ENCODE measurements at places on chromosomes 2 and 18.

DNA sequence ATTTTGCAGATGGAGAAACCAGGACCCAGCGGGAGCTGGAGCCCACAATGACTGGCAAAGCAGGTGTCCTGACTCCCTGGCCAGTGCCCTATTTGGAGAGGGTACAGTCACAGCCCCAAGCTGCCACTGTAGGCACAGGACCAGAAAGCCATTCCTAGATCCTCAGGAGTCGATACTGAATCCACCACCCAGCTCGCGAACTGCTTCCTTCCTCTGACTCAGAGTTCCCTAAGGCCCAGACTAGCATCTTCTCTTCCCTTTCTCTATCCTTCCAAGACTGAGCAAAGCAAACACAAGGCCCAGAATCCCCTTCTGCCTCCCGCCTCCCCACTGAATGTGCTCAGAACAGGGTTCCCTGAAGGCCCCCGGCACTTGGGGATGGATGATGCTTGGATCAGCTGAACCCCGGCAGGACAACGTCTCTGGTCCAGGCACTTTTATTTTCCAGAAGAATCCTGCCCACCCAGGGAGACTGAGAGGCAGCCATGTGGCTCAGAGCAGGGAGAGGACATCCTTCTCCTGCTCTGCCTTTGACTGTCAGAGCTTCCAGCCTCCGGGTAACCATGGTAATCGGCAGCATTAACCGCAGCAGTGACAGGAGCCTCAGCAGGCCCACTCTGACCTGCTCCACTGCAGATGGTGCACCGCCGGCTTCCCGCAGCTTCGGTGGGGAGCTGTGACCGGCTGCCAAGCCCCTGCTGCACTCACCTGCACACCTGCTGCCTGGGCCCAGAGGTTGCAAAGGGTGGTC is 34.8 kb upstream of the KLHL29 start:
- no peak for DNase-seq

- no peak for DNase-seq
Observed at GRCh38 chr2:233793465-233794127, 15.5 kb downstream of the MROH2A start.

DNA sequence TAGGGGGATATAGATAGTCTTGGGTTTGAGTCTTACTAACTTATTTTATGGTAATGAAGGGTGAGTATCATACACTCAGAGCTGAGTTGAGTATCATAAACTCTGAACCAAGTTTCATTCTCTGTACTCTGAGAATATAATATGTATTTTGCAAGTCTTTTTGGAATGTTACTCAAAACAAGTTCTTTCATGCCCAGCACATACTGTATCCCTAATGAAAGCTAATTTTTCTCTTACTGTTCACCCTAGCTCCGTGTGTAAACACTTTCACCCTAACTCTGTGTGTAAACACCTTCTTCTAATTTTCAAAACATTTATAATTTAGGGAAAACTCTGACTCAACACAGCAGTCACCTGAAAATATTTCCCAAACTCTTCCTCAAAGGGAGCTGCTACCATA is 29.7 kb upstream of the CHST9 start:
- DNase-seq: no peak

DNA sequence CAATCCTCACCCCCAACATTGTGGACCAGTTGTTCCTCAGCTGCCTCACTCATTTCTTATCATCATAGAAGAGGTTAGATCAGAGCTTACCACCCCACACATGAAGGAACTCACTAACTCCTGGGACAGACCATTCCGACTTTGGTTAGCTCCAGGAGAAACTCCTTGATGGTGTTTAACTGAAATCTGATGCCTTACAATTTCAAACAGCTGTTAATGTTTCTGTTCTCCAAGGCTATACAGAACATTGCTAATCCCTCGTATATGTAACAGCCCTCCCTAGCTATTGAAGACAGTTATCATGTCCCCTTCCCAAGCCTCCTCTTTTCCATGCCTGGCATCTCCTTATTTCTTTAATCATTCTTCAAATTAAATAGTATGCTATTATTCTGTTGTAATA is 14.8 kb downstream of the ERBB4 start:
- no peak for DNase-seq

DNA sequence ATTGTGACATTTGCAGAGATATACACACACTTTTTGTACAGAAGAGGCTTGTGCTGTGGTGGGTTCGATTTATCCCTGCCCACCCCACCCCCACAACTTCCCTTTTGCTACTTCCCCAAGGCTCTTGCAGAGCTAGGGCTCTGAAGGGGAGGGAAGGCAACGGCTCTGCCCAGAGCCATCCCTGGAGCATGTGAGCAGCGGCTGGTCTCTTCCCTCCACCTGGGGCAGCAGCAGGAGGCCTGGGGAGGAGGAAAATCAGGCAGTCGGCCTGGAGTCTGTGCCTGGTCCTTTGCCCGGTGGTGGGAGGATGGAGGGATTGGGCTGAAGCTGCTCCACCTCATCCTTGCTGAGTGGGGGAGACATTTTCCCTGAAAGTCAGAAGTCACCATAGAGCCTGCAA is 40.0 kb downstream of the STEAP3 start:
- DNase-seq: no peak

- no peak for DNase-seq
Observed at GRCh38 chr2:211879323-211879722, 659.3 kb downstream of the ERBB4 start.

DNA sequence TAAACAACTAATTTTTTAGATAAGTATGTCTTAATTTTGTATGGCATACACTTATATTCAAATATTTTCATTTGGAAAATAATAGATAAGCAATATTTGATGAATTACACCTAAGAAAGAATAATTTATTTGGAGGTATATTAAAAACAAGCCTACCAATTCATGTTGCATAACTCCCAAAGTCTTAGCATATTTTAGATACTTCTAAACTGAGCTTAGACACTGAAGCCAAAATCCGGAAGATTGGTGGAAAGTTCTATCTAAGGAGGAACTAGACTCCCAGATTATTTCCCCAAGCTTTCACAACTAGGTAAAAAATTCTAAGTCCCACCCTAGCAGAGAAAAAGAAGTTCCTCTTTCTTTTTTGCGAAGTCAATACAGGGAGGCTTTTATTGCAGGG is 221.0 kb upstream of the MMADHC start:
- DNase-seq: no peak

- DNase-seq: no peak
Observed at GRCh38 chr2:210442457-210442856, 34.1 kb downstream of the LANCL1 start.

- DNase-seq: no peak
Observed at GRCh38 chr2:108983061-108983460, 6.0 kb downstream of the EDAR start.

GRCh38 chr18:60247103-60247502 is 125.5 kb downstream of the MC4R start:
- no peak for DNase-seq

DNA sequence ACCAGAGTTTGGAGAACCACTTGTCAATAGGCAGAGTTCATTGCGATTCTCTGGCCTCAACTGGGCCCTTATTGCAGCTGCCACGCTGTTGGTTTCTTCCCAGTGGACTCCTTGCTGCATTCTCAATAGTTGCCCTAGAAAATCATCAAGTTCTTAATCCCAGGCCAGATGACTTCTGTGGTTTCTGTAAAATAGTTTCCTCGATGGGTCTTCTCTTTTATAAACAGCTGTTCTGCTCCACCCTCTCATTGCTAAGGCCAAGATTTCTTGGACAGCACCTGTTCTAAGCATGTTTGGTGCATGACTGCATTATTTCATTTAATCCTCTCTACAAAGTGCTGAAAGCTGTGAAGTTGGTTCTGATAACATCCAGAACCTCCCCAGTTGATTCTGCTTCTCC is 131.0 kb downstream of the BCL2L11 start:
- no peak for DNase-seq

GRCh38 chr2:58950795-58951462 is 709.8 kb upstream of the FANCL start:
- DNase-seq: no peak

GRCh38 chr2:2646433-2647051 is 315.5 kb upstream of the MYT1L start:
- DNase-seq: no peak

DNA sequence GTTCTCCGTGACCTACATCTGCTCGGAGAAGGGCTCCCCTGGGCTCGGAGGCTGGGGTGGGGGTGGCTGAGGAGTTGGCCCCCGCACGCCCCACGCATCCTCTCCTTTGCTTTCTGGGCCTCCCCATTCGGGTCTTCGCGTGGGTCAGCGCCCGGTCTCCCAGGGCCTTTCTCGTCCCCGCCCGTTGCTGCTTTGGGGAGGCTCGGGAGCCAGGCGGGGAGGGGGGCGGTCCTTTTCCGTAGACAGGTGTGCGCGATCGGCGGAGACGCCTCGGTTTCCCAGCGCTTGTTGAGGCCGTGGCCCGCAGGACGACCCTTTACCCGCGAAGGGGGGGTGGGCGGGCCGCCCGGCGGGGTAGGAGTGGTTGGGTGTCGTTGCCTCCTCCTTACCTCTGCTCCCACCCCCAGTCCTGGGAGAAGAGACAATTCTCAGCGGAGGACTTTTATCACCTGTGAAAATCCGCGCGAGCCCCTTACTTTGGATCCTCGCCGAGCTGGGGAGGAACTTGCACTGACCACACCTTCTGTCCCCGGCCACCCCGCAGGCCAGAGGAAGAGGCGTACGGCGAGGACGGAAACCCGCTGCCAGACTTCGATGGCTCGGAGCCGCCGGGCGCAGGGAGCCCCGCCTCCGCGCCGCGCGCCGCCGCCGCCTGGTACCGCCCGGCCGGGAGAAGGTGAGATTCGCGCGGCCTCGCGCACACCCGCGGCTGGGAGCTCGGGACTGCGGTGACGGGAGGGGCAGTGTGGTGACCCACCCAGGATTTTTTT is 2.6 kb downstream of the ADCYAP1 start:
- no peak for DNase-seq

DNA sequence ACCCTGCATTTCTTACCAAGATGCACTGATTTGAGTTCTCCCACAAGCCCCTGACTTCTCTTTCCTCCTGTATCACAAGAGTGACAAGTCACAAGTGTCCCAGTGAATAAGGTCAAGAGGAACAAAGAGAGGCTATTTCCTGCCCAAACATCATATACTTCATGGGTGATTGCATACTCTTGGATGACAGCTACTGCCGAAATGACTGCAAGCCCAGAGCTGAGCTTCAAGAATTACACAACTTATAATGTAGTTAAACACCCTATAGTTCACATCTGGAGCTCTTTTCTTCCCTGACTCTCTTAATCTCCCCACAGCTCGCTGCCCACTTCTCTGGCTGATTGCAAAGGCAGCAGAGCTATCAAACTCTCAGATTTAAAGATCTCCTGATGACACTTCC is 289.7 kb upstream of the PARD3B start:
- DNase-seq: no peak

GRCh38 chr2:146913476-146913875 is 931.4 kb upstream of the ACVR2A start:
- no peak for DNase-seq

- DNase-seq: no peak
Observed at GRCh38 chr2:220913384-220913783, 658.7 kb downstream of the EPHA4 start.

GRCh38 chr2:170218931-170219330 is 41.0 kb downstream of the MYO3B start:
- DNase-seq: no peak

- no peak for DNase-seq
Observed at GRCh38 chr2:188196343-188197008, 95.2 kb upstream of the GULP1 start.

- DNase-seq: no peak
Observed at GRCh38 chr2:80238692-80239469, 65.7 kb downstream of the LRRTM1 start.

DNA sequence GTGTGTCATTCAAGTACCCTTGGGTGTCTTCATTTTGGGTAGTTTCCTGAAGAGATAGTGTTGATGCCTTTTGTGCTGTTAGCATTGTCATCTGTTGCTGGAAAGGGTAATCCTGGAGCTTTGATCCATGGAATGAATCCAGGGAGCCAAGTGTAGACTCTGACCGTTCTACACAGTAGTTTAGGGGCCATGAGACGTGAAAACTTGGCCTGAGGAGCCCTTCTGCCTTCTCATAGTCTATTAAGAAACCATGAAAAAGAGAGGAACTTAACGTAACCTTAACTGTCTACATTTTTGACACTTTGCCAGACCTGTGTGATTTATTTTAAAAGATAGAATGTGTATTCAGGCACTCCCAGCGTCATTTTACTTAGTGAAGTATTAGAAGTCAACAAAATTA is 194.0 kb downstream of the BABAM2 start:
- no peak for DNase-seq

Data from GF-D8 (cell line).